Activated naive CD4-positive, alpha-beta T cell (primary cell): ENCODE measurements at places on chromosomes 3 and 15.

- no peak for DNase-seq
These were observed 249.7 kb upstream of the TTC14 start for GRCh38 chr3:180352261-180352660.

GRCh38 chr15:60009124-60009960 is 5.2 kb downstream of the FOXB1 start:
- DNase-seq, result no peak

- no peak for DNase-seq
These were observed 85.3 kb downstream of the HHLA2 start for GRCh38 chr3:108381529-108382140.

DNA sequence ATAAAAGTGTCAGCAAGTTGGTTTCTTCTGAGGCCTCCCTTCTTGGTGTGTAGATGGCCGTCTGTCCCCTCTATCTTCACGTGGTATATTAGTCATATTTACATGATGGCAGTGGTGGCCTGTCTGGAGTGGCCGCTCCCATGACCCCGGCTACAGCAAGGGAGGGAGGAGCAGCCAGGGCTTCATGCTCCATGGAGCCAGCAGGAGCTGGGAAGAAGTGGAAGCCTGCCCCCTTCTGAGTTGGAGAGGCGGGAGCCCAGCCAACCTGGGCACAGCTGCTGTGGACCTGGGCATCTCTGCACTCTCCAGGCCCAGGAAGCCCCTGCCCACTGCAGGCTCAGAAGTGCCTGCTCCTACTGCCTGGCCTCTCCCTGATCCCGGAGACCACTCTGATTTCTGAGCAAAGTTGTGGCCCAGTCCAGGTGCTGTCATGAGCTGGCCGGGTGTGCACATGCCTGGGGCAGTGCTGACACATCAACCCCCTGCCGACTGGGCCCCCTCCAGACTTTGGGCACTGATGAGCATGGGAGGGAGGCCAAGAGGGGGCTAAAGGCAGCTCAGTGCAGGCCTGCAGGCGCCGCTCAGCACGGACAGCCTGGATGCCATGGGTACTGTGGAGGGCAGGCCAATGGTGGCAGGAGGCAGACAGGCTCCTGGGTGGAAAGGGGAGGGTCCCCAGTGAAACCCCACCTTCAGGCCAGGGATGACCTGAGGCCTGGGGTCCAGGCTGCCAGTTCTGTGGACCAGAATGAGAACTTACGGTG is 84.8 kb downstream of the SERPINI1 start:
- DNase-seq, result no peak

- DNase-seq, result no peak
These were observed 16.9 kb upstream of the SPATA12 start for GRCh38 chr3:57043518-57043917.

GRCh38 chr3:24802614-24803013 is 308.0 kb upstream of the THRB start:
- DNase-seq, result no peak

GRCh38 chr3:133592843-133593242 is 19.4 kb downstream of the CDV3 start:
- DNase-seq, result no peak

DNA sequence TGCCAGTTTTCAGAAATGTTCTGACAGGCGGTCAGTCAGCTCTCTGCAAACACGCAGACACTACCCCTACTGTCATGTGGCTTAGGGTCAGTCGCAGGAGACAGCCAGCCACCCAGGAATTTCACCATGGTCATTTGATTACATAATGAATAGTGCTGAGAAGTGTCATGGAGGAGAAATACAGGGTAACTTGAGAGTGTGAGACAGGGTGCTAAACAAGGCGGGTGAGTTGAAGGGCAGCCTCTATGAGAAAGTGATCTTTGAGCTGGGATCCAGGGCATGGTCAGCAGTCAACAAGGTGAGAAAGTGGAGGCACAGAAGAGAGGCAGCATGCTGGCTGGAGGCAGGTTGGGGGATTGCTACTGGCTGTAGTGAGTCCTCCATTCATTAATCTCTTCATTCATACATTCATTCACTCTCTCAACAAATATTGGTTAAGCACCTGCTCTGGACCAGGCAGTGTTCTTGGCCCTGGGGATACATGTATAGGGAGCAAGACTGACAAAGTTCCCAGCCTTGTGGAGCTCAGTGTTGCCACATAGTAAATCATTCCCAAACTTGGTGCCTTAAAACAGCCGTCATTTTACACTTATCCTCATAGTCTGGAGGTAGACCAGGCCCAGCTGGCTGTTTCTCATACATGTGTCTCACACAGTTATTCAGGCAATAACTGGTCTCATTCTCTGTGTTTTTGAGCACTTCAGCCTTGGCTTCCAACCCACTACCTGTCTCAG is 14.8 kb downstream of the PXYLP1 start:
- no peak for DNase-seq

- DNase-seq, result no peak
These were observed 61.1 kb downstream of the CCNL1 start for GRCh38 chr3:157098823-157099185.

- DNase-seq, result no peak
These were observed 693 bp downstream of the CD200 start for GRCh38 chr3:112333381-112334317.

GRCh38 chr15:67005294-67005996 is 60.0 kb upstream of the SMAD3 start:
- DNase-seq, result no peak

DNA sequence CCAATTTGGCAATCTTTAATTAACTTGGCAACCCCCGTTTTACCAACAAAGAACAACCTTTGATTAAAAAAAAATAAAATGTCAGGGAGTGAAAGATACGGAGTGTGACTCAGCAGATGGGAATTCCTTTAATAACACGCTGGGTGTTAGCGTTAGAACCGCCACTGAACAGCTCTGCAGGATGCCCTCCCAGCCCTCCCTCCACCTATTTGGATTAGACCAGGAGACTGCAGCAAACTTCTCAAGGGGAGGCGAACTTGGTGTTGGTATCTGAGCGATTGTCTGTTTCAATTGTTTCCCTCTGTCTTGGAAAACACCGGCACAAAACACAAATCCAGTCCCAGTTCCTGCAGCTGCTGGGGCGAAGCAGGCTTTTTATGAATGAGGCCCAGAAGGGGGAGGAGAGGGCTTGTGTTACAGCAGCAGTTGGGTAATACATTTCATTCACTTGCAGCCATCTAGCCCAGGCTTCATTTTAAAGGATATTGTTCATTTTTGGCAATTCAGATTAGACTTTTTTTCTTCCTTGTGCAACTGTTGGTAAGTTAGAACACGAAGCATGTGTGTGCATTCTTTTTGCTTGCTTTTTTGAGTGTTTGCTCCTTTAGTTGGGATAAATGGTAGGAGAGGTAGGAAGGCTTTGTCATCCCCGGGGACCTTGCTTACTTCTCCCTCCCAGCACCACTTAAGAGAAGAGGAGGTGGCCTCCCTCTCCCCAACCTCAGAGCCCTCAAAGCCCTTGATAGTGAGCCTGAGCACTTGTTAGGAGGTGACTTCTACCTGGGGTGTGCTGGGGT is 152.3 kb downstream of the IGF1R start:
- no peak for DNase-seq

DNA sequence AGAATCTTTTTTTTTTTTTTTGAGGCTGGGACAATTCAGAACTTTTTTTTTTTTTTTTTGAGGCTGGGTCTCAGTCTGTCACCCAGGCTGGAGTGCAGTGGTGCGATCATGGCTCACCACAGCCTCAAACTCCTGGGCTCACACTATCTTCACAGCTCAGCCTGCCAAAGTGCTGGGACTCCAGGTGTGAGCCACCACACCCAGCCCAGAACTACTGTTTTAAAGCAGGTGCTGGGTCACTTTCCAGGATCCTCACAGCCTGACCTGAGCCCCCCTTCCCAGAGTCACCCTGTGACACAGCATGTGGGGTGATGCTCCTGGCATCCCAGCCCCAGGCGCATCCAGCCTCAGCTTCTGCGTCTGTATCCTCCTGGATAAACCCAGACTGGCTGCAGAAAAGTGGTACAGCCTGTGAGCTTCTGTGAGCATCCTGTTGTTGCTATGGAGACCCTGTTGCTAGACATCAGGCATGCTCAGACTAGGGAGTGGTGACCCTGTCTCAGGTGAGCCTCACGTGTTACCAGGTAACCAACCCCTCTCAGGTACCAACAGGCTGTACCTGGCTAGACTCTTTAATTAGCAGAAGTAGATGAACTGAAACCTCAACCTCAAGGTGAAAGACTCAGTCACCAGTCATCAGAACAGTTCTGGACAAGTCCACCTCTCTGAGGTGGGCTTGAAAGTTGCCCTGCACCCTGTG is 15.0 kb downstream of the KLF13 start:
- DNase-seq, result no peak

GRCh38 chr15:26438316-26438715 is 334.6 kb downstream of the GABRB3 start:
- DNase-seq, result no peak

GRCh38 chr3:23377928-23378672 is 175.0 kb downstream of the UBE2E2 start:
- DNase-seq, result no peak

GRCh38 chr15:91752081-91752785 is 101.3 kb upstream of the SLCO3A1 start:
- no peak for DNase-seq

- no peak for DNase-seq
These were observed 2.8 kb upstream of the FAM131A start for GRCh38 chr3:184334470-184335158.

GRCh38 chr3:106277731-106278130 is 408.9 kb upstream of the CBLB start:
- no peak for DNase-seq

GRCh38 chr15:30990446-30991254 is 778 bp downstream of the MTMR10 start:
- DNase-seq, result no peak

GRCh38 chr3:62870321-62870720 is 4.9 kb downstream of the CADPS start:
- no peak for DNase-seq

GRCh38 chr3:140399871-140400270 is 278.0 kb upstream of the TRIM42 start:
- DNase-seq, result no peak
